ENCODE measurements at places on chromosomes 7 and 10.

- DNase-seq: no peak
These were observed 247.4 kb downstream of the KIAA1217 start for GRCh38 chr10:24456322-24456721.

GRCh38 chr10:63548860-63549259 lies 27.7 kb downstream of the REEP3 start:
- no peak for DNase-seq

- DNase-seq: no peak
These were observed 180.5 kb downstream of the SUGCT start for GRCh38 chr7:40315277-40315676.

- no peak for DNase-seq
These were observed 14.6 kb upstream of the C10orf71 start for GRCh38 chr10:49284356-49284755.

GRCh38 chr10:50596897-50597296 lies 26.9 kb downstream of the SGMS1 start:
- no peak for DNase-seq

GRCh38 chr10:121684276-121684675 lies 86.0 kb upstream of the FGFR2 start:
- DNase-seq: no peak

All from activated gamma-delta T cell (primary cell).